ENCODE measurements at places on chromosomes 4 and X.

DNA sequence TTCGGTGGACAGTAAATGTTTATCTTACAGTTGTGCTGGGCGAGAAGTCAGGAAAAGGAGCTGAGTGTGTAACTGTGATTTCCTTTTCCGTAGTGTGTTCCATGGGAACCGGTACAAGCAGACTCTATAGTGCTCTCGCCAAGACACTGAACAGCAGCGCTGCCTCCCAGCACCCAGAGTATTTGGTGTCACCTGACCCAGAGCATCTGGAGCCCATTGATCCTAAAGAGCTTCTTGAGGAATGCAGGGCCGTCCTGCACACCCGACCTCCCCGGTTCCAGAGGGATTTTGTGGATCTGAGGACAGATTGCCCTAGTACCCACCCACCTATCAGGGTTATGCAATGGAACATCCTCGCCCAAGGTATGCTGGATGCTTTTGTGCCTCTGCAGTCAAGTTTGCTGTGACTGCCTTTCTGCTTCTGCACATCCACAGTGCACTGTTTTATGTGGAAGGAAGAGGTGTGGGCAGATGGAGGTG, 27.4 kb downstream of the NOCT start:
- DNase-seq, result no peak

- no peak for DNase-seq
These were observed 613.5 kb downstream of the IQCM start for GRCh38 chr4:149202117-149202516.

- no peak for DNase-seq
These were observed 69.8 kb downstream of the GPAT3 start for GRCh38 chr4:83605744-83606172.

DNA sequence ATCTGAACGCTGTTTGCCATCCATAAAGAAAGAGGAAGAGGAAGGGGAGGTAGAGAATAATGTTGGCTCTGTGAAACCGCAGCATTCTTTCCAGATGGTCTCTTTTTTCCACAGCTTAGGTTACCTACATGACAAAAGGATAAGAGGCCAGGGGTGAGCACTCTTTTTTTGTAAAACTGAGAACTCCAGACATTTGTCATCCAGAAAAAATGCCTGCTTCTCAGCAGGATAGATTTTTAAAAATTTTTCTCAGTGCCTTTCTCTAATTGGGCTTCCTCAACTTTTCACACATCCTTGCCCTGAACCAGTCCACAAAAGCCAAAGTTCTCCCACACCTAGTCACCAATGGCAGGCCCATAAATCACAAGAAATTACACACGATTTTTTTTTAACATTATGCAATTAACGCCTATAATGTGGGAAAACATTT, 158.1 kb upstream of the TENM3 start:
- DNase-seq, result no peak

- no peak for DNase-seq
These were observed 176.0 kb downstream of the MAML3 start for GRCh38 chr4:139977838-139978609.

DNA sequence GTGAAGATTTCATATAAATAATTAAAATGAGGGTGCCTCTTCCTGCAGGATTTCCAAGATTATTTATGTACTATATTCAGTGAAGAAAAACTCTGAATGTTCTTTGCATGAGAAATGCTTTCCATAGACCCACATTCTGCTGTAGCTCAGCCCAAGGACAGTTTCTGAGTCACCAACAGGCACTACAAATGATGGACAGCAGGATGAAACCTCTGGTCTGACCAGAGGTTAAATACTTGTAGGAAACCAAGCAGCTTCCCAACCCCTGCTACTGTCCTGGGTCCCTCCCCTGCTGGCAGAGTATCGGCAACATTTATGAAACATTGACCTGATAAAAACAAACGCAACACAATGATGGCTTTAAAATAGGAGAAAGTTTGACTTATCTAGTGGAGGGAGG, 73.1 kb downstream of the CXXC4 start:
- no peak for DNase-seq

DNA sequence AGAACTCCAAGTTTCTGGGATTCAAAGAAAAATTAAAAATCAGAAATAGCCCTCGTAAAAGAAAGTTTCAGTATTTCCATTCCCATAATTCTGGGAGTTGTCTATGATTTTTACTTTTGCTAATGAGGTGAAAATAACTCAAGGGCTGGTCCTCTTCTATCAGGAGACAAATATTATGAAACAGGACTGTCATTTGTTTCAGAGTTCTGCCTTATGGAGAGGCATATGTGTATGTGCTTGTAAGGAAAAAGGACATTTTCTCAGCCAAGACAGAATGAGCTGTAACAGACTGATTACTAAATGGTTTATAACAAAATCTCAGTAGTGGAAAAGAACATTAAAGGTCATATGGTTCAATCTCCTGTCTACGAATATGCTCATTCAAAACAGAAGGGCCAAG, 59.0 kb upstream of the TAB3 start:
- DNase-seq, result no peak

GRCh38 chr4:98113012-98113411, 30.3 kb downstream of the STPG2 start:
- DNase-seq, result peak; percentile 0

DNA sequence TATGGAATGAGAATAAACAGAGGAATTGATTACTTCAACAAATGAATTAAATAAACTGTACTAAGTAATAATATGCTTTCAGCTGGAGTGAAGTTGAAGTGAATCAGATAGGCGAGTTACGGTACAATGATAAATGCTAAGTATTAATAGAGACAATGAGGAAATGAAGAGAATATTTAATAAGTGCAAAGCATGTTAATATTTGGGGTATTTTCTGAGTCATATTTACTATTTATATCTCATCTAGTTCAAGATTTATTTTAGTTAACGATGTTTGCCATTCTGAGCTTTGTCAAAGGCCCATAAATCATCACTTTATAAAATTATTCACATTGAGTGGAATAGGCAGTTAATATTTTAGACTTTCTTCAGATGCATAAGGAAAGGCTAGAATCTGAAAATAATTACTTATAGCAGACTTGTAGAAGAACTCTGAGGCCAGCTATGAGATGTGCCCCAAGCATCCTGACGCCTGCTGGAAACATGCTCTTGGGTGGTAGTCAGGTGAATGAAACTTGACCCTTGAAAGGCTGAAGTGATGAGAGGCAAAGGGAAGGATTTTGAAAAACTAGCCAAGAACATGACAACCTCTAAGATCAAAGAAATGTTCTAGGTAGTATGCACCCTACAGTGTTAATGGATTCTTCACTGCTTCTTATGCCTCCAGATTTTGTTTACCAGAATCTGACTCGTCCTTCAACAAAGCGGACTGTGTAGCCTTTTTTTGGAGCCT, 133.8 kb upstream of the STIM2 start:
- no peak for DNase-seq

DNA sequence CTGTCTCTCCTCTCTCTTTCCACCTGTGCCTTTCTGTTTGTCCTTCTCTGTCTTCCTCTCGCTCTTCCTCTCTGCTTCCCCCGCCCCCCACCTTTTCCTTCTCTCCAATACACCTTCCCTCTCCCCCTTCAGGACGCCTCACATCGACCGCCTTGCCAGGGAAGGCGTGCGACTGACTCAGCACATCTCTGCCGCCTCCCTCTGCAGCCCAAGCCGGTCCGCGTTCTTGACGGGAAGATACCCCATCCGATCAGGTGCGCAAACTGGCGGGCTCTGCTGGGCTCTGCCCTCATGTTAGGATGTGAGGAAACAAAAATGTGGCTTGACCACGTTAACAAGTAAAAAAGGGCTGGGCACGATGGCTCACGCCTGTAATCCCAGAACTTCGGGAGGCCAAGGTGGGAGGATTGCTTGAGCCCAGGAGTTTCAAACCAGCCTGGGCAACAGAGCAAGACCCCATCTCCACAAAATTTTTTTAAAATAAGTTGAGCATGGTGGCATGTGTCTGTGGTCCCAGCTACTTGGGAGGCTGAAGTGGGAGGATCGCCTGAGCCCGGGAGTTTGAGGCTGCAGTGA, 35.2 kb downstream of the ARSF start:
- DNase-seq, result no peak

DNA sequence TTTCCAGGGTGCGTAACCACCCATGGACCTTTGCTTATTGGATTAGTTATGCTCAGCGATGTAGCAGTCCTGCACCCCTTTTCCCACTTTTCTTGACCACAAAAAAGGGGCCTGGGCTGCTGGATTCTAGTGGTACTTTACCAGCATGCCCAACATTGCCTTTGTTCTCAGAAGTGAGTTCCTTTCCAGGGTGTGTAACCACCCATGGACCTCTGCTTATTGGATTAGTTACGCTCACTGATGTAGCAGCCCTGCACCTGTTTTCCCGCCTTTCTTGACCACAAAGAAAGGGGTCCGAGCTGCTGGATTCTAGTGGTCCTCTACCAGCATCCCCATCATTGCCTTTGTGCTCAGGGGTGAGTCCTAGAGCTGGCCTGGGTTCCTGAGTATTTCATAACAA, 138.2 kb downstream of the COX18 start:
- no peak for DNase-seq

DNA sequence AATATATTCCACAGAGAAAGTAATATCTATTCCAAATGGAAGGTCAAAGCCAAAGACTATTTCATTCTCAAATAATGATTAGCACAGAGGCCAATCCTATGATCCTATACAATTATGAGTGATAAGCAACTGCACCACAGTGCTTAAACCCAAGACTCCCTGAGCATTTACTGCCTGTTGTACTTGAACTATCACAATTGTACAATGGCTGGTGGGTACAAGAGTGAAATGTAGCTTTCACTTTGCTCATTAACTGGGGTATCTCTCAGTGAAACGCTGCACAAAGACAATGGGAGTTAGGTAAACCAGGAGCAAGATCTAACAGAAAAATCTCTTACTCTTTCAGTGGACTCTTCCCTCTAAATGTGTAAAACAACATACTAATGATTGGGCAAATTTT, 24.3 kb downstream of the ABCG2 start:
- no peak for DNase-seq

DNA sequence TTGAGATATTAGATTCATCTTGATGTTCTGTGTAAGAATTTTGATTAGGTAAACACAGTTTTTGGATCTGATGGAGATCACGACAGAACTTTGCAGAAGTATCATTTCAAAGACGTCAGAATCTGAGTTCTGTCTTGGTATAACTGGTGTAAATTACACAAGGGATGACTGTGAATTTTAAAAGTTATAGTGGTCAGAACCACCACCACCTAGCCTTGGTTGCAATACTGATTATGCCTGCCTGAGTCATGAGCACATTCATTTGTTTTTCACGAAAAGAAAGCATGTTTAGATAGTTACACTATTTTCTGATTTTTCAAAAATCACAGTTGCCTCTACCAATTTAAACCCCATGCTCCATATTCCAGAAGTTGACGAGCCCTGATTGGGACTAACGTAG, 54.8 kb downstream of the ZFX start:
- no peak for DNase-seq

- no peak for DNase-seq
These were observed 66.1 kb downstream of the NR3C2 start for GRCh38 chr4:148376151-148376550.

DNA sequence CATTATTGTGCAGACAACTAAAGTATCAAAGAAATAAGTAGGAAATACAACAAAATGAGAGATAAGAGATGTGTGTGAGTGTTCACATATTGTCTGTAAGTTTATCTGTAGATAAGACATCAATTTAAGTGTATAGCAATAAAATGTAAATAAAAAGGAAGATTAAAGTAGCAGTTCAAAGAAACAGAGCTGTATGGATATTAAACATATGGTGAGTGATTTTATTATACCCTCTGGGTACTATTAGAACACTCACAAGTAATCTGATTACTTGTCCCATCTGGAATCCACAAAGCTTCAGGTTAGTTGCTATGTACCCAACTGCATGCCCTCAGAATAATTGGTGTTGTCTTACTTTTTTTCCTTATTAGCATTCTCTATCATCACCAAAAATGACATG, 747.9 kb upstream of the ADGRL3 start:
- no peak for DNase-seq

DNA sequence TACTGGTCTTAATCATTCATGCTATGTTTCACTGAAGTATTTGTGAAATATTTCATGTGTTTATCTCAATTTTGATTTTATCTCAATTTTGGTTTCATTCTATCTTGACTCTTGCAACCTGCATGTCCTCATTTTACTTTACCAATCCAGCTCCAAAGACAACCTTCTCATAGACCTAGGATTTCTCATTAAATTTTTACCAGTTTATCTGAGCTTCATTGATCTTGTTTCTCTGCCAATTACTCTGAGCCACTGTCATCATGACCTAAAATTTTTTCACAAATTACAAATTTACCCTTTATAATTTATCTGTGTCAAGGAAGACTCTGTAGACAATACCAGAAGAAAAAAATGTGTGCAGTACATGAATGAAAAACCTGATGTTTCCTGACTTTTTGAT, 18.6 kb upstream of the UGT2B17 start:
- no peak for DNase-seq

DNA sequence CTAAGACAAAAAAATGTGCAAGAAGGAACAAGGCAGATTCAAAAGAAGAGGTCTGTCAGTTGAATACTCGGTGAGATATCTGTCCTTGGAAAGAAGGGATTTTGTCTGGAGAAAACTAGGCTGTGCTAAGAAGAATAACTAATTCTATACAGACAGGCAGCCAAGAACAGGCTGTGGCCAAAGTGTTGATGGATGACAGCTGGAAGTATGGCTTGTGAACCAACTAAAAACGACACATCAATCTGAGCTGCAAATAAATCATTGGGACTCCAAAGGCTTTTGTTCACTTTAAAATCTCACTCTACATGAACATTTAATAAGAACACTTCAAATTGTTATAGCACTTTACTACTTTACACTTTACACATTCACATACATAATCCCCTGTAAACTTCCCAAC, 70.5 kb upstream of the IGSF1 start:
- DNase-seq, result no peak

GRCh38 chrX:153496590-153496959, 1.8 kb downstream of the BGN start:
- DNase-seq, result no peak

- DNase-seq, result no peak
These were observed 141.7 kb downstream of the PAPSS1 start for GRCh38 chr4:107578321-107578720.

GRCh38 chr4:6693231-6694176, at the start of gene S100P:
S100P (plus strand) TSS chr4:6693878; CDS start chr4:6693933, 55 bp downstream.
- no peak for DNase-seq

DNA sequence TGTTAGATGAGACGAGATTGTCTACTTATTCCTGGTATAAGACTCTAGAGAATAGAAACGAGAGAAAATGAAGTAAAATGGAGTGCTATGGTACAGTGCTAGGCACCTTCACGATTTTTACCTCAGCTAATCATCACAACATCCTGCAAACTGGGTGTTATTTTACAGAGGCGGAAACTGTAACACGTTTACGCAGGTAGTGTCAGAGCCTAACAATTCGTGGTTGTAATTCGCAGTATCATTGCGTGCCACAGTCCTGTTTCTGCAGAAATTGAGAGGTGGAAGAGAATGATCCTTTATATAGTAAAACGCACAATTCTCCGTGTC, 383 bp upstream of the TBC1D19 start:
- no peak for DNase-seq
